ENCODE measurements at places on chromosomes 12 and 14. TPM values are rescaled to one million over a fixed set of nuclear protein-coding genes. Genes with fewer than 3 reads are reported as not detected.
A peak's percentile ranks its signal among the peaks of the same experiment; 100 is the strongest.

The KRT3 gene
- total RNA-seq, result not detected

DNA sequence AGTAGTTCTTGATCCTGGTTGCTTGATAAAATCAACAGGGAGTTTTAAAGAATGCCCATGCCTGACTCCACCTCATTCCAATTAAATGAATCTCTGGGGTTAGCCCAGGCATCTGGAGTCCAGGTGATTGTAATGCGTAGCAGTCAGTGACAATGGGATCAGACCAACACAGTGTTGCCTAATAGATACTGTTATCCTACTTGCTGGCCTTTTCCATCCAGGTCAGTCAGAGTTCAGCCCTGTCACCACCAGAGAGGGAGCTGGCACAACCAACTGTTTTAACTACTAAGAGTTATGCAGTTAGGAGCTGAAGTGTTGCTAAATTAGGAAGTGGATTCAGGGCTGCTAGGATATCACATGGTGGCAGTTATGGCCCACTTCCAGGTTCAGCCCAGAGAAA is 107.1 kb downstream of the GPR135 start:
- no peak for DNase-seq
- H3K27me3 ChIP-seq, result no peaks in the 10 kb centered on the region
- no peak overlapping the region for H3K4me3 ChIP-seq

GRCh38 chr12:115398311-115398781 is 714.4 kb upstream of the TBX3 start:
- DNase-seq, result no peak
- H3K36me3 ChIP-seq, result peaks cover 1% of the 10 kb centered on the region
- no peaks in the 10 kb centered on the region for H3K27me3 ChIP-seq
- no peak overlapping the region for H3K27ac ChIP-seq
- H3K4me3 ChIP-seq, result no peak overlapping the region

DNA sequence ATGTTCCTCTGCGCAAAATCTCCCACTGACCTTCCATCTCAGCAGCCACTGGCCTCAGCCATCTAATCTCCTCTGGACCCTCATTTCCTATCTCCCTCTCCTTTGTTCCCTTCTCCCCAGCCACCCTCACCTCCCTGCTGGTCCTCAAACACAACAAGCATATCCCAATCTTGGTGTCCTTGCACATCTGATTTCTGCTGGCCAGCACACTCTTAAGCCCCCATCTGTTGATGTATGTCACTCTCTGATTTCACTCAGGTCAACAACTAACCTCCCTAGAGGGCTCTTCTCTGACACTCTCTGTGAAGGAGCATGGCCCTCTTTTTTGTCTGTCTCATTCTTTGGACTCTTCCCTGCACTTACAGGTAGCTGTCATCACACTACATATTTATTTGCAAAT is 25.6 kb downstream of the PPM1H start:
- H3K27me3 ChIP-seq, result peaks cover 11% of the 10 kb centered on the region
- H3K4me3 ChIP-seq, result no peak overlapping the region
- H3K36me3 ChIP-seq, result no peaks in the 10 kb centered on the region
- no peak overlapping the region for H3K27ac ChIP-seq
- DNase-seq, result no peak
- no peaks in the 10 kb centered on the region for H3K4me1 ChIP-seq

The SIX6 gene
- not detected for total RNA-seq

- no peak overlapping the region for H3K4me3 ChIP-seq
- H3K27me3 ChIP-seq, result peaks cover 4% of the 10 kb centered on the region
- H3K4me1 ChIP-seq, result peaks cover 19% of the 10 kb centered on the region
- no peak overlapping the region for H3K27ac ChIP-seq
- DNase-seq, result no peak
These were observed 6.6 kb downstream of the CACNA2D4 start for GRCh38 chr12:1911598-1912575.

DNA sequence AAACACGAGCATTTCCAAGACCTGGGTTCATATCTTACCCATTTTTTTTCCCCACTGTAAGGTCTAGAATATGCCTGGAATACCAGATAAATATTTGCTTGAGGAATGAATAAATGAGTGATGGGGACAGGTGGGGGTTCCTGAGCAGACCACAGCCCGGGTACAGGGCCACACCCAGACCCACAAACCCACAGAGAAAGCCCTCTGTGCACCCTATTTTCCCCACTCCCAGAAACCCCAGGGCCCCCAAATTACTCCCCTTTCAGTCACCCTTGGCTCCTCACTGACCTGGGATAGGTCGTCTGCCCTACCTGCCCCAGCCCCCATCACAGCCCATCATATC is 66.5 kb upstream of the DDX11 start:
- H3K36me3 ChIP-seq, result no peaks in the 10 kb centered on the region
- no peaks in the 10 kb centered on the region for H3K4me1 ChIP-seq
- no peak overlapping the region for H3K27ac ChIP-seq
- no peaks in the 10 kb centered on the region for H3K27me3 ChIP-seq

The NKX2-1 gene
- not detected for total RNA-seq

The DAO gene
- total RNA-seq, result not detected

DNA sequence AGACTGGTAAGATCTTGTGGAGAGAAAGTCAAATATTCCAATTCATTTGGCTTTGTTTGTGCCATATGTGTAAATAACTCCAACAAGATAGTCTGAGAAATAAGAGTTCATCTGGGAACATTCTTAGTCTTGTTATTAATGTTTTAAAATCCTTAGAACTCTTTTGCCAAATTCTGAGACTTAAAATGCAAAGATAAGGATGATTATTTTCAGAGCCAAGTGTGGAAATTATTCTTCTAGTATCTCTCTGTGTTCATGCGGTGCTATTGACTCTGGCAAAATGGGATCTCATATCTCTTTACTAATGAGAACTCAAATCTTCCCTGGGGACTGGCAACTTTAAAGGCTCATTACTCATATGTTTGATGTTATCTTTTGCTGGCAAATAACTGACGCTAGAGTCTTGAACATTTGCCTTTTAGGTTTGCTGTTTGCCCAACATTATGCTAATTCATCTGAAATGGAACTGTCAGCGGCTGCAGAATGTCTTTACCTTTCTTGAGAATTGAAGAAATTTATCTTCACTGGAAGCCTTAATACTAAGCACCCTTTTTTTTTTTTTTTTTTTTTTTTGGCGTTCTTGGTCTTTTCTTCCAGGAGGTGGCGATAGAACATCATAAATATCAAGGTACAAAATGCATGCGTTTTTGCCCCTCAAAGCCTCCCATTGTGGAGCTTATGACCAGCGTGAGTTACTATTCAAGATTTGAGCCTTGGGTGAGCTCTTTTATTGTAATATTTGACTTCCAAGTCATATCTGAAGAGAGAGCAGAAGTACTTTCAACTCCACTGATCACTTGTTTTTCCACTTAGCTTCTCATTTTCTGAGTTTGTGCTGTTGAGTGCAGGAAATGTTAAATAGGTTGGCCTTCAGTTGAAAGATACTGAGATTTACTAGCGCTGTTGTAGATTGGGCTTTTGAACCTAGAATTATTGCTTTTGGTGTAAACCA is 86.5 kb downstream of the CAND1 start:
- no peaks in the 10 kb centered on the region for H3K27me3 ChIP-seq
- H3K4me1 ChIP-seq, result peaks cover 16% of the 10 kb centered on the region
- no peak overlapping the region for H3K27ac ChIP-seq
- no peaks in the 10 kb centered on the region for H3K36me3 ChIP-seq
- DNase-seq, result peak; percentile 20

The ERBB3 gene
- 0.99 TPM for total RNA-seq

DNA sequence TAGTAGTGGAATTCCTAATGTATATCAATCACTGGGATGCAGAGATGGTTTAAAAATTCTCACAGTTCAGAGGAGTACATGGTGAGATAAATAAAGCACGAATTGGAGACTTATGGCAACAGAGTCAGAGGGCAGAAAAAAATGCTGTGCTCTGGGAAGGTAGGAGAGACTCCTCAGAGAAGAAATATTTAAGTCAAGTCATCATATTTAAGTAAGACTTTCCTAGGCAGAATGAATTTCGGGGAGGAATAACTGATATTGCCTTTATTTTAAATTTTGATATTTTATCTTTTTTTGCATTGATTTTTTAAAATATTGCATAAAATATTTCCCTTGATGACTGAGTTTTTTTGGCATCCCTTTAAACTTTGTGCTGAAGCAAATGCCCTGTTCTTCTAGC is 67.4 kb downstream of the OTOGL start:
- H3K36me3 ChIP-seq, result no peaks in the 10 kb centered on the region
- peaks cover 8% of the 10 kb centered on the region for H3K4me1 ChIP-seq
- H3K4me3 ChIP-seq, result no peak overlapping the region

DNA sequence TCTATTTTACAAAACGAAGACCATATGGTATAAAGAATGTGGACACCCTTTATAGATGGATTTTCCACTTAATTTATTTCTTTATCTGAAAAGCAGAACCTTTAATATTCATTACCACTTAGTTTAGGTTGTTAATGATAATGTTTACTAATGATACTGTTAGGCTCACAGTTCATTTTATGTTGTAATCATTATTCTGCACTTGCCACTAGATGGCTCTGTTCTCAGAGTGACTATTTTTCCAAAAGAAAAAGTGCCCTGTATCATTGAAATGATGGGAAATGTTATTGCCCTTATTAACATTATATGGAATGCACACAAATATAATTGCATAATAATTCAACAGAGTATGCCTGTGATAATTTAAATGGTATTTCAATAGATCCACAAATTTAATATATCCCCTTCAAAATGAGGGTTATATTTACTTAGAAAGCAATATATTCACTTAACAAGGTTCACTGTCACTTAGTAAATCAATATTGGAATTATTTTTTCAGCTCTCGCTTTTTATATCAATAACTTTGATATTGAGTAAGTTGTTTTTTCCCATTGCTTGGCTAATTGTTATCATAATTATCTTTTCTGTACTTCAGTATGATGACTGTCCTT is 95.7 kb downstream of the PDE3A start:
- H3K4me3 ChIP-seq, result no peak overlapping the region
- DNase-seq, result no peak
- no peaks in the 10 kb centered on the region for H3K36me3 ChIP-seq
- no peak overlapping the region for H3K27ac ChIP-seq
- no peaks in the 10 kb centered on the region for H3K4me1 ChIP-seq
- H3K27me3 ChIP-seq, result no peaks in the 10 kb centered on the region

DNA sequence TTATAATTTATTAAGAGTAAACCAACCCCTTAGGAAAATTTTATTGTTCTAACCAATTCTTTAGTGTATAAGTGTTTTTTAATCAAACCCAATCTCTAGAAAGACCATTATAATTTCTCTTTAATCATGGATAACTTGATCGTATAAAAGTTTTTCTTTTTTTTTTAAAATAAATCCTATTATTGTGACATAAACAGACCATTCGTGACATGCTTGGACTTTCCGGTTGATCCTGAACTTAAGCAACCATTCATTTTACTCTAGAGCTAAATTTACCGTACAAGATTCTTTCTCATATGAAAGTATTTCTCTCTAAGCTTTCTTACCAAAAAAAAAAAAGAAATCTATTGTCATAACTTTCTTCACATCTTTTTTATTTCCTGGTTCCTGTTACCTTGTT is 32.6 kb upstream of the SLC38A4 start:
- H3K36me3 ChIP-seq, result no peaks in the 10 kb centered on the region
- H3K27me3 ChIP-seq, result no peaks in the 10 kb centered on the region
- H3K4me1 ChIP-seq, result no peaks in the 10 kb centered on the region
- H3K4me3 ChIP-seq, result no peak overlapping the region
- no peak overlapping the region for H3K27ac ChIP-seq

The EXOC3L4 gene
- total RNA-seq, result not detected

GRCh38 chr12:78002878-78003277 is 172.2 kb downstream of the NAV3 start:
- H3K27ac ChIP-seq, result no peak overlapping the region
- no peak for DNase-seq
- H3K27me3 ChIP-seq, result no peaks in the 10 kb centered on the region
- no peaks in the 10 kb centered on the region for H3K4me1 ChIP-seq

The RNASE7 gene
- total RNA-seq, result not detected

DNA sequence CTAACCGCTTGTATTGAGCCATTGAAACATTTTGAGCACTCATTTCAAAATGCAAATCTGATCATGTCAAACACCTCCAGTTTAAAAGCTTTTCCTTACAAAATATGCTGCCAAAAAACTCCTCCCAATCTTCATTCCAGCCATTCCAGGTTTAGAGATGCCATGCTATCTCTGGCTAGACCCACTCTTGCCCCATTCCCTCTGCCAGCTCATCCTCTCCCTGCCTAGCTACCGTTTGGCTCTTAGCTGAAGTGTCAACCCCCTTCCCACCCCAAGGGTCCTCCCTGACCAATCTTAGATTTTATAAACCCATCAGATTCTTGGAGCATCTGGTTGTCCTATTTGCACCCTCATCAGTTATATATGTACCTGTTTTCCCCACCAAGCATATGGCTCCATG is 75.0 kb downstream of the SCAF11 start:
- H3K27me3 ChIP-seq, result no peaks in the 10 kb centered on the region
- H3K36me3 ChIP-seq, result peaks cover 16% of the 10 kb centered on the region
- H3K4me1 ChIP-seq, result no peaks in the 10 kb centered on the region
- DNase-seq, result no peak

GRCh38 chr12:52532636-52533035 is 12.4 kb upstream of the KRT5 start:
- no peaks in the 10 kb centered on the region for H3K4me1 ChIP-seq
- no peak overlapping the region for H3K4me3 ChIP-seq
- no peaks in the 10 kb centered on the region for H3K27me3 ChIP-seq
- H3K27ac ChIP-seq, result no peak overlapping the region
- DNase-seq, result no peak

The RPS6KL1 gene
- total RNA-seq, result 4.1 TPM

GRCh38 chr14:102219316-102219715 is 79.6 kb downstream of the WDR20 start:
- no peaks in the 10 kb centered on the region for H3K36me3 ChIP-seq
- H3K4me1 ChIP-seq, result peaks cover 17% of the 10 kb centered on the region
- H3K27ac ChIP-seq, result peak overlapping the region; percentile 74
- H3K4me3 ChIP-seq, result no peak overlapping the region
- DNase-seq, result no peak
- no peaks in the 10 kb centered on the region for H3K27me3 ChIP-seq

The SYNE3 gene
- total RNA-seq, result 64.0 TPM

The RASAL1 gene
- total RNA-seq, result 12.4 TPM

GRCh38 chr14:89140326-89140725 is 276.7 kb downstream of the FOXN3 start:
- H3K27ac ChIP-seq, result no peak overlapping the region
- no peak overlapping the region for H3K4me3 ChIP-seq
- H3K27me3 ChIP-seq, result no peaks in the 10 kb centered on the region

DNA sequence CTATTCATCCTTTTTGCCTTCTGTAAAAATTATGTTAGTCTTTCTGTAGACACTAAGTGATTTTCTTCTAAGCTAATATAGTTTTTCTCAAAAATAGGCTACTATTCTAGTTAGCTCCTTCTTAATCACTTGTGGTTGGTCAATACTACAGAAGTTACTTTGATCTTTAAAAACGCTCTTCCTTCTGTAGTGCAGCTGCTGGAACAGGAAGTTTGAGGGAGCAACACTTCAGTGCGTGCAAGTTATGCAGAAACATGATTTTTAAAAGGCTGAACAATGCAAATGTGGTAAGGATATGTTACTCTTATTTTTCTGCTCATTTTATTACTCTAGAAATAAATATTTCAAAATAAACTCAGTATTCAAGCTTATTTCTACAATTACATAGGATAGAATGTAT is 11.1 kb upstream of the RERGL start:
- no peaks in the 10 kb centered on the region for H3K36me3 ChIP-seq
- no peak for DNase-seq
- no peaks in the 10 kb centered on the region for H3K4me1 ChIP-seq
- H3K27me3 ChIP-seq, result no peaks in the 10 kb centered on the region

The FERMT2 gene
- 0.77 TPM for total RNA-seq

- no peaks in the 10 kb centered on the region for H3K4me1 ChIP-seq
- no peak overlapping the region for H3K4me3 ChIP-seq
- no peaks in the 10 kb centered on the region for H3K36me3 ChIP-seq
- H3K27ac ChIP-seq, result no peak overlapping the region
These were observed 139.8 kb downstream of the NEDD1 start for GRCh38 chr12:97046901-97047300.

GRCh38 chr14:35337269-35338255 is 45.4 kb downstream of the PSMA6 start:
- H3K27me3 ChIP-seq, result no peaks in the 10 kb centered on the region
- H3K27ac ChIP-seq, result no peak overlapping the region
- H3K4me3 ChIP-seq, result no peak overlapping the region
- H3K4me1 ChIP-seq, result peaks cover 45% of the 10 kb centered on the region
- no peak for DNase-seq

Measured in activated CD8-positive, alpha-beta T cell treated with anti-CD3 and anti-CD28 coated beads for 36 hours (primary cell).